ENCODE measurements at places on chromosomes 12 and 14.

GRCh38 chr12:52032446-52032803, 18.8 kb upstream of the NR4A1 start:
- peak; percentile 31 for DNase-seq
- H3K27me3 ChIP-seq, result no peaks in the 10 kb centered on the region
- H3K27ac ChIP-seq, result peak overlapping the region; percentile 84

DNA sequence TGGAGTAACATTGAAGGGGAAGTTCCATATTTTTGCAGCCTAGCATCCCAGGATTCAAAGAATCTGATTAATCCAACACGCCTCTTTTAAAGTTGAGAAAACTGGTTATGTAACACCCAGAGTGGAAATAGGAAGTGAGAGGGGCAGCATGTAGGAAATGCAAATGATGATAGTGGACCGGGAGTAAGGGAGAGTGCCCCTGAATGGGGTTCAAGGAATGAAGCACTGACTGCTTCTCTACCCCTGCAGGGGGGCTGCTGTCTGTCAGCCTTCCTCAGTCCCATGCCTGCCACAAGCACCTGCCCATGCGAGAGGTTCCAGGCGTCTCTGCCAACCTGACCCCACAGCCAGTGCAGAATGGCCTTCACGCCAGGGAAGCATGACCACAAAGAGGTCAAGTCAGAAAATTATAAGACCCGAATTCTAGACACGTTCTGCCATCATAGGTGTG, 126.5 kb upstream of the CCND2 start:
- no peak for DNase-seq
- H3K27me3 ChIP-seq, result no peaks in the 10 kb centered on the region
- no peaks in the 10 kb centered on the region for H3K4me1 ChIP-seq
- no peak overlapping the region for H3K4me3 ChIP-seq
- H3K36me3 ChIP-seq, result no peaks in the 10 kb centered on the region

- no peak overlapping the region for H3K27ac ChIP-seq
- H3K36me3 ChIP-seq, result no peaks in the 10 kb centered on the region
- no peak for DNase-seq
- no peak overlapping the region for H3K4me3 ChIP-seq
- no peaks in the 10 kb centered on the region for H3K27me3 ChIP-seq
Measured at GRCh38 chr12:52198454-52199215, 6.8 kb upstream of the KRT80 start.

DNA sequence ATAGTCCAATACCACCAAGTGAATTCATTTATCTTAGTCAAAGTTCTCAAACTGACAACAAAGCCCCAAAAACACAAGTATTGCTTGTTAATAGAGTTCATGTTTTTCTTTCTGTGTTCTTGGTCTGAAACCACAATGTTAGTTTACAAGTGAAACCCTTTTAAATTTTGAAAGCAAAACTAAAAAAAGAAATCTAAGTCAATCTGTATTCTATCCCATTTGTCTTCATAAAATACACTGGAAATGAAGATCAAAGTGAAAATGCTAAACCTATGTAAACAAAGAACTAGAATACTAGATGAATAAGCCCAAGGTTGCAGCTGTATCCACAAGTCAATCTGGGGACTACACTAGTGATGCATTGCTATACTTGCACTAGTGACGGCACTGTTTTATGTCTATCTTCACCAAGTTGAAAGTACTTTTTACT, 10.4 kb downstream of the MAP4K5 start:
- H3K27me3 ChIP-seq, result no peaks in the 10 kb centered on the region
- no peaks in the 10 kb centered on the region for H3K36me3 ChIP-seq

All from A673 (cell line).